ENCODE measurements at places on chromosomes 16 and 17.
A peak's percentile ranks its signal among the peaks of the same experiment; 100 is the strongest.

- no peak for DNase-seq
Measured at GRCh38 chr17:39981207-39981741, 667 bp downstream of the PSMD3 start.

DNA sequence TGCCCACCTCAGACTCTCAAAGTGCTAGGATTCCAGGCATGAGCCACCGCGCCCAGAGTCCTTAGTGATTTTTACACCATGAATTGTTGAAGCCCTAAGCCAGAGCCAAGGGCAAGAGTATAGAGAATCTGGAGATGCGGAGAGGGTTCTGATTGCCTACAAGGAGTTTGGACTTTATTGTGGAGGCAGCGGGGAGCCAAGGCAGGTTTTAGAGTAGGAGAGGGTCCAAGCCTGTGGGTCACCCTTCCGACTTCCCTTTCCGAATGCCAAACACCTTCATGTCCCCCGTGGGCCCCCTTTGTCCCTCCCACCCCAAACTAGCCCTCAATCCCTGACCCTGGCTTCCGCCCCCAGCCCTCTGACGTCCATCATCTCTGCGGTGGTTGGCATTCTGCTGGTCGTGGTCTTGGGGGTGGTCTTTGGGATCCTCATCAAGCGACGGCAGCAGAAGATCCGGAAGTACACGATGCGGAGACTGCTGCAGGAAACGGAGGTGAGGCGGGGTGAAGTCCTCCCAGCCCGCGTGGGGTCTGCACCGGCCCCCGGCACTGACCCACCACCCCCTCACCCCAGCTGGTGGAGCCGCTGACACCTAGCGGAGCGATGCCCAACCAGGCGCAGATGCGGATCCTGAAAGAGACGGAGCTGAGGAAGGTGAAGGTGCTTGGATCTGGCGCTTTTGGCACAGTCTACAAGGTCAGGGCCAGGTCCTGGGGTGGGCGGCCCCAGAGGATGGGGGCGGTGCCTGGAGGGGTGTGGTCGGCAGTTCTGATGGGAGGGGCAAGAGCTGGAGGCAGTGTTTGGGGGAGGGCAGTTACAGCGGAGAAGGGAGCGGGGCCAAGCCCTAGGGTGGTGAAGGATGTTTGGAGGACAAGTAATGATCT lies 7.1 kb downstream of the MIEN1 start:
- no peak for DNase-seq

GRCh38 chr17:78514521-78514920 lies 62.7 kb downstream of the DNAH17 start:
- DNase-seq, result no peak

DNA sequence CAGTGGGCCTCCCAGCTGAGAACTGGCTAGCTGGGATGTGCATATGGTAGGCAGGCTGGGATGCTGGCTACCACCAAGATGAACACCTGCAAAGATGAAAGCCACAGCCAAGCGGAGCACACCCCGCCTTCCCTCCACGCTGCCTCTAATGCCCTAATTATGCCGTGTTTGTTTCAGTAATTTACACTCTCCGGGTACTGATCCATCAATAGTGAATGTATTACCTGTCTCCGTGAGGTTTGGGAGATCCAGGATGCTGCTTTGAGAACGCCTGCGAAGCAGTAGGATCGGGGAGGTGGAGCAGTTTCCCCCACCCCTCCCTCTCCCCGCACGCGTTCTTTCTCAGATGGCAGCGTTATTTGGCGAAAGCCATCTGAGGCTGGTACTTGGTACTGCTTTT lies 28.9 kb upstream of the GSE1 start:
- no peak for DNase-seq

DNA sequence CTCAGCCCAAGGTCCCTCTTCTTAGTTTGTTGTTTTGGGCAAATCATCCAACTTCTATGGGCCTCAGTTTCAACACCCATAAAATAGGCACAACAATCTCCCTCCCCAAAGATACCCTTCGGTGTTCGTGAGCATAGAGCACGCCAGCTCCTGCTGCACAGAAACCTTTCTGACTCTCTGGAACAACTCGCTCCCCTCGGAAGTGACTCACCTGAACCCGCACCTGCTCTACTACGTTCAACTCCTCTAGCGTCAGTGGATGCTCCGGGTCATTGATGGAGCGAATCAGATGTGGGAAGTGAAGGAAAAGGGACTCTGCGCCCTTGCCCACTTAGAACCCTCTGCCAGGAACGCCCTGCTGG lies 445 bp downstream of the CIAO2B start:
- DNase-seq, result no peak

DNA sequence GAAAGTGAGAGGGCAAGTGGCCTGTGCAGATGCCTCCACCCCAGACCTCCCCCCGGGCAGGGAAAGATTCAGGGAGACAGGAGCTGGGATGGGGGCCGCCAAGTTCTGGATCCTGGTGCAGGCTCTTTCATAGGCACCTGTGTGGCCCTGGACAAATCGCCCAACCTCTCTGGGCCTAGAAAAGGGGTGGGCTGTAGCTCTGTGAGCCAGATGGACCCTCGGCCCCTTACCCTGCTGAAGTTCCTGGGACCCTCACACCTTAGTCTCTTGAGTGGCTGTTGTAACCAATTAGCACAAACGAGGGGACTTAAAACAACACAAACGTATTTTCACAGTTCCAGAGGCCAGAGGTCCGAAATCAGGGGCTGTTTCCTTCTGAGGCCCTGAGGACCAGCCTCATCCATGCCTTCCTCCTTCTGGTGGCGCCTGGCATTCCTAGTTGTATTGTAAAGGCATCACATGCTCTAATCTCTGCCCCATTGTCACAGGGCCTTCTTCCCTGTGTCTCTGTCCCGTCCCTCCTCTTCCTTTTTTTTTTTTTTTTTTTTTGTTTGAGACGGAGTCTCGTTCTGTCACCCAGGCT lies 352.6 kb downstream of the SEC14L1 start:
- DNase-seq, result no peak

GRCh38 chr17:49414271-49414621 lies 436 bp downstream of the PHB1 start:
- DNase-seq, result no peak

- no peak for DNase-seq
Measured at GRCh38 chr17:21686165-21687015, 5.9 kb upstream of the KCNJ18 start.

DNA sequence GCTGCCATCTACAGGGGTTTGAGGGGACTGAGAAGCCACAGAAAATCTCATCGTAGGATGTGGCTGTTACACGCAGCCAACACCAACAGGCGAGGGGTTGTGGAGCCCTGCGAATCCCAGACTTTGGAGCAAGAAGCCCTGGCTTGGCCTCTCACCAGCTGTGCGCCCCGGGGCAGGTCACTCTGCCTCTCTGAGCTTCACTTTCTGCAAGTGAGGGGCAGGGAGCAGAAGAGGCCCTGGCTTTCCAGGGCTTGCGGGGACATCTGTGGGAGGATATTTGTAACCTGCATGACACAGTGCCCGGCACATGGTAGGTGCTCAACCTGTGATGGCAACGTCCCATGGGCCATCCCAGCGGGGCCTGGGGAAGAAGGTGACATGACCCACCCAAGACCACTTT lies 32.9 kb upstream of the CIBAR2 start:
- DNase-seq, result no peak

GRCh38 chr16:89367538-89367915 lies 122.8 kb downstream of the ANKRD11 start:
- DNase-seq, result no peak

DNA sequence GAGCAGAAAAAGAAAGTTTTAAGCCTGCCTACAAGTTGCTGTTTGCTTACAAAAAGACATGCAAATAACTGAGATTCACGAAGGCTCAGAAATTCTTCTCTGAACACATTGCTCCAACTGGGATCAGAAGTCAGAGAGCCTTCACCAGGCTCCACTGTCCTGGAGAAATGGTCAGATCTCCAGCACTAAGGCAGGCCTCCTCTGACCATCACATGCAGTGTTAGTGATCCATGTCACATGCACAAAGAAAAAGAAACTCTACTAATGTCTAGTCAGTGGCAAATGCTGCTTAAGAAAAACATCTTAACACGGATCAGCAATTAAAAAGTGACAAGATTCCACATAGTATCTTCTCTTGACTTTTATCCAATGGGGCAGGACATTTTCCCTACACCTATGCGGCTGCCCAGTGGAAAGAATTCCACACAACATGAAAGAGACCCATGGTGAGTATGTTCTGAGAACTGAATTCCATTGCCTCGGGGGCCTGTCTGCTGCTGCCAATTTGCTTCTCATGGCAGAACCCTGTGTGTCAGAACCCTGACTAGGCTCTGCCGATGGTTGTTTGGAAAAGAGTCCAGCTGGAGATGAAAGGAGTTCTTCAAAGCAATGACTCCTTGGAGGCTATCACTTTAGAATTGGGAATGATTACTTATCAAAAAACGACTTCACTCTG lies 96.6 kb downstream of the HIC1 start:
- DNase-seq, result no peak

DNA sequence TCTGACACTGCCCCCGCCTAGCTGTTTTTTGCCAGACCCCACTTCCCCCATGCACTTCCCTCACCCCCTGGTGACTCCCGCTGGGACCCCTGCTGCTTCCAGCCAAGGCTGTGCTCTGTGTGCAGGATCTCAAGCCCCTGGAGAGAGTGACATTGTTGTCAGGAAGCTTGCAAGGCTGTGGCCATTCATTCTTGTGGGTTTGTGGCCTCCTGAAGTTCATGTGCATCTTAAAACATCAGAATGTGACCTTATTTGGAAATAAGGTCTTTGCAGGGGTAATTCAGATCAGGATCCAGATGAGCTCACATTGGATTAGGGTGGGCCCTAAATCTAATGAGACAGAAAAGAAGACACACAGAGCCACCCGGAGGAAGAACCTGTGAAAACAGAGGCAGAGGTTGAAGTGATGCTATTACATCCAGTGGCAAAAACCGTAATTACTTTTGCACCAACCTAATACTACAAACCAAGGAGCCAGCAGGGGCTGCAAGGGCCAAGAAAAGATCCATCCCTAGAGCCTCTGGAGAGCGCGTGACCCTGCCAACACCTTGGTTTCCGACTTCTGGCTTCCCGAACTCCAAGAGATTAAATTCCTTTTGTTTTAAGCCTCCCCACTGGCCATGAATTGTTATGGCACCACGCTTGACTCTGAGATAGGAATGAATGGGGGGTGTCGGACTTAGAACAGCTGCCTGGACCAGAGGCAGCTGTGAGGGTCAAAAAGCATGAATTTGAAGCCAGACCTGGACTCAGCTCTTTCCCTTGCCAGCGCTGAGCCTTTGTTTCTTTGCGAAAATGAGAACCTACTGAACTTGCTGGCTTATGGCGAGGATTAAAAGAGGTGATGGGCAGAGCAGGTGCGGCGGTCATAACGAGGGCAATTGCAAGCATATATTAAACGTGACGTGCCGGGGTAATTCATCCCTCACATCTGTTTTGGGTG lies 75.5 kb downstream of the BMERB1 start:
- DNase-seq, result no peak

GRCh38 chr17:82384051-82384729 lies 12.6 kb downstream of the UTS2R start:
- no peak for DNase-seq

GRCh38 chr17:13024526-13025257 lies 6.9 kb upstream of the ELAC2 start:
- peak; percentile 15 for DNase-seq

- DNase-seq, result no peak
Measured at GRCh38 chr17:68378268-68379176, 78.8 kb downstream of the WIPI1 start.

GRCh38 chr16:10787304-10787703 lies 31.3 kb downstream of the TVP23A start:
- no peak for DNase-seq

- DNase-seq, result no peak
Measured at GRCh38 chr16:50696575-50697420, 3.4 kb downstream of the NOD2 start.

DNA sequence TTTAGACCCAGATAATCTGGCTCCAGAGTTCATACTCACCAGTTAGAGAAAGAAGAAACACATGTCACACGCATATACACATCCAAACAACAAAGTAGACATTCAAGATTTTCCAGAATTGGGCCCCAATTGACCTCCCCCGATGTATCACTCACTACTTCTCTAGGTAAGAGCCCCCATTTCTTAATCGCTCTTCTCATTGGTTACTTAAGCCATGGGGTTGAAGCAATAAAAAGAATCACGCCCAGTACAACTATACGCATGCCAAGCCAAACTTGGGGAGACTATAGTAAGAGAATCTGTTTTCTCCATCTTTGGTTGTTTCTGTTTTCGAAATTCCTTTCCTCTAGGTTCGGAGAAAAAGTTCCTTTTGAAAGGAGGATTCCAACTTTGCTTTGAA lies 565 bp downstream of the DDX52 start:
- DNase-seq, result no peak

DNA sequence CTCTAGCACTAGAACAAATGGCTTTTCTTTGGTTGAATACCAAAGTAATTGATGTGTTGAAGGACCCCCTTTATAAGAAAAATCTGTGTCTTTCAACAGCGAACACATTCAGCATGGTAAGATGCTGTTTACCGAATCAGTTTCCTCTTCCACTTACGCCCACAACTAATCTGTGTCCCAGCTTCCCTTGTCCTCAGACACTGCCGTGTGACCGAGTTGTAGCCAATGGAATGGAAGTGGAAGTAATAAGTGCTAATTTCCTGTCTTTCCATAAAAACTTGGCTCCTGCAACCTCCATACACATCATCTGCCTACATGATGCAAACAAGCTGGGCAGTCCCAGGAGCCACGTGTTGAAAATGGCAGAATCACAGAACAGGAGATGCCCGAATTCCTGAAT lies 10.4 kb downstream of the CDIPT start:
- no peak for DNase-seq

DNA sequence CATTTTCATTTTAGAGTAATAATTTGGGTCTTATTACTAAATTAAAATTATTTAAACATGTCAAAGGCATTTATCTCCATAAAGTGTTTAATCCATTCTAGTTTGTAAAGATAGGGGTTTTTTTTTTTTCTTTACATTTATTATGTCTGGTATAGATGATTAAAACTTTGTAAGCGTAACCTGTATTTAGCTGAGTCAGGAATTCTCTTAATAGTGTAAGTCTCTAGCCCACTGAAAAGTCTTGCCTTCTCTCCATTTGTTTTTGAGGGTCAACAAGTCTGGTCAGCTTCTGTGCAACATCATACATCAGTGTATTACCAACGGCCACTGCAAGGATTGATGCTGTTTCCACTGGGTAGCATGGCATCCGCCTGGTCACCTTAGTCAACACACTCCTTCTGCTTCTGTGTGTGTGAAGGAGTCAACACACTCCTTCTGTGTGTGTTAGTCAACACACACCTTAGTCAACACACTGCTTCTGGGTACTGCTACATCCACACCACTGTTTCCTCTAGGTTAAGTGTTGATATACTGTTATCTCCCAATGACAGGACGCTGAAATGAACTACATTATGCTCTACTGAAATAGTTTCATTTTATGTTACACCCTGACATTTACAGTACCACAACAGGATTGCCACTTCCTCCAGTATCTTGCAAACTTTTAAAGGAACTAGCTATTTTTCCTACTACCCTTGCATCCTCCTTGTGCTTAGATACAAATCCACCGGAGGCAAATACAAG lies 37.3 kb upstream of the VWA3A start:
- no peak for DNase-seq

DNA sequence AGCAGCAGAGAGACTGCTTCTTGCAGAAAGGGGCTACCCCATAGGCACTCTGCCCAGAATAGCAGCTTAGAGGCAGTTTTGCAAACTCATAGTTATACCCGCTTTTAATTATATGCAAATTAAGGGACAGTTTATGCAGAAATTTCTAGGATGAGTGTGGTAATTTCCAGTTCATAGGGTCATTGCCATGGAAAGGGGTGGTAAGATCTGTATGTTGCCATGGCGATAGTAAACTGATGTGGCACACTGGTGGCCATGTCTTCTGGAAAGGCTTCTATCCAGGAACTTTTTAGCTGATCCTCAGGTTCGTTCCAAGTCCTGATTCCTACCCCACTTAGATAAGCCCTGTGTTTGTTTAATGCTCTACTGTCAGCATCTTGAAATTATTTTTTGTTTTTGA lies 6.2 kb downstream of the STXBP4 start:
- DNase-seq, result no peak

- DNase-seq, result no peak
Measured at GRCh38 chr16:12679660-12680272, 123.9 kb downstream of the CPPED1 start.

All from activated CD8-positive, alpha-beta memory T cell treated with anti-CD3 and anti-CD28 coated beads for 1 hour (primary cell).